ENCODE measurements at places on chromosomes 6 and 20.

- DNase-seq, result no peak
Observed at GRCh38 chr6:158947284-158947683, 52.7 kb downstream of the RSPH3 start.

- no peak for DNase-seq
Observed at GRCh38 chr20:59837623-59838394, 95.6 kb downstream of the SYCP2 start.

DNA sequence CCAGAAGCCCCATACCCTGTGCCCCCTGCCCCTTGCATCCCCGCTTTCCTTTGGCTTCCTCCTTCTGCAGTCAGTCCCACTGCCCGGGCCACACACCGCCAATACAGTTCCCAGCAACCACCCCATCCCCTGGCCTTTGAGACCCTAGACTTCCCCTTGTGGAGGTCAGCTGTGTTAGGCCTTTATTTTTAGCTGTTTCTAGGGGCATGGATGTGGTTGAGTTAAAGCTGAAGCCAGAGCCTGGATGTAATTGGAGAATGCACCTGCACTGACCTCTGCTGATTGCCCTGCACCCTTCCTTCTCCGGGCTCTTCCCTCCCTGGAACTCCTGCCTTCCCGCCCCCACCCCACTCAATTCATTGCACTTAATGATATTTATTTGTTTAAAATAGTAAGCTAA is 33.9 kb downstream of the LYRM2 start:
- no peak for DNase-seq

DNA sequence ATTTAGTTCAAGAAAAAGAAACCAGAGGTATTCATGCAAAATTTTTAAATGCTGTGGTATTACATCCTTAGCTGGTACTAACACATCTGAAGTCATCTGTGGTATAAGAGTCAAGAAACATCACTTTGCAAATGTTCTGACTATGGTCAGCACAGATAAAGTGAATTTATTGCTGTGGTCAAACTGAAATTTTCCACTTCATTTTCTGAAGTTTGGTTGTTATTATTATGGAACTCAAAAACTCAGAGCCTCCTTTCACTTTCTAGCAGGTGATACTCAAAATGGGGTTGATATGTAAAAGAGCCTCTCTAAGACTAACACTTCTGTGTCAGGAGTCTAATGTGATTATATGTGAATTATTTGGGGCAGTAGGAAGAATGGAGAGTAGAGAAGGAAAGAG is 257.8 kb downstream of the RNGTT start:
- DNase-seq, result no peak

DNA sequence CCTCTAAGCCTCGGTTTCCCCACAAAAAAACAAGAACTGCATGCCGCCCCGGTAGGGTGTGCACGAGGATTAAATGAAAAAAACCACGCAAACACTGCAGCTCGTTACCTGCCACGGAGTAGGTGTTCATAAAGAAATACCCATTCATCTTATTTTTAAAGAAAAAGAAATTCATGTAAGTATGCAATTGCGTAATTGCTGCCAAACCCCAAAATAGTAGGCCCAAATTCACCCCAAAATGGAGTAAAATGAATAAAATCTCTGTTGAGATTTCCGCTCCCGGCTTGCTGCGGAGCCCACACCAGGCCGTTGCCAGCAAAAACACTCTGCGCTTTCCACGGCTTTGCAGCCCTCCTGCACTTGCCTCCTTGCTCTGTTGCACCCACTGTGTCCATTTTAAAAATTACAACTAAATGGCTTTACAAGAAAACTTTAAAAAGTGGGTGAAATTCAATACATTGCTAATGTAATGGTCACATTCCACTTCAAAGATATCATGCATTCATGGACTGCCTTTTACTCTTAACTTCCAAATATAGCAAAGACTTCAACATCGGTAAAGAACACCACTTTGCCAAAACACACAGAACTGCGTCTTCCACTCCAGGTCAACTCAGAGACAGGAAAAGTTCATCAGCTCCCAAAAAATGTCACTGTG is 125.0 kb downstream of the ZMYND8 start:
- DNase-seq, result no peak

DNA sequence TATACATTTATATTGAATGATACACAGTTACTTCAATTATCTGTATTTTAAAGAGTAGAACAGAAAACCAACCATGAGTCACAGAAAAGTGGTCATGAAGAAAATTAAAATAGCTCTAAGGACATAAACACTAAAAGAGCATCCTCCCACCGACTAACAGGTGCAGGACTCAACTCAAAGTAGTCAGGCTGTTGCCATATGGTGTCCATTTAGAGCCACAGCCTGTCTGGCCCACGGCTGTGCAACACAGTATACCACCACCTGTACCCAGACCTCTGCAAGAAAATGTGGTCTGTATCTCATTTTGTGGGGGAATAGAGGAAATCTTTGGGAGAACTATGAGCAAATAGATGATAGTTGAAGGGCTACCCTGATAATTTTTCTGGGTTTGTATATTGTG is 449.8 kb upstream of the RNF217 start:
- DNase-seq, result no peak

DNA sequence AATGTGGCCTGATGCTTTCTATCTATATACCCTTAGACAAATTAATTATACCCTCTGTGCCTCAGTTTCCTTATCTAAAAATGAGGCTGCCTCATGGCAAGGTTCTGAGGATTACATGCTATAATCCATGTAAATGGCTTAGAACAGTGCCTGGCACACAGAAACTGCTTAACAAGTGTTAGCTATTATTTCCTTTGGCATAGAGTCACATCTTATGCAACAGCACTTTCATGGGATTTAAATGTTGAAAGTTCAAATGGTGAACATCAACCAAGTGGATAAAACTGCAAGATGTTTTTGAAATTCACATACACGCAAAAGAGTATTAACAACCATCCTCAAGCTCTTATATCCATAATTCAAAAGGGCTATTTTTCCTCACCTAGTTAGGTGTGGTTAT is 202.8 kb upstream of the JAG1 start:
- no peak for DNase-seq

GRCh38 chr6:90678049-90678779 is 91.3 kb upstream of the MAP3K7 start:
- DNase-seq, result no peak

Measured in stimulated activated CD8-positive, alpha-beta memory T cell treated with anti-CD3 and anti-CD28 coated beads, Interleukin-15, amount 100 ng/mL, for 4 hours (primary cell).